Activated CD8-positive, alpha-beta memory T cell treated with anti-CD3 and anti-CD28 coated beads, Interleukin-2, amount 10 ng/mL, durations not matched to agents 7 days and 5 days (primary cell): ENCODE measurements at places on chromosomes 1 and 21. TPM values are rescaled to one million over a fixed set of nuclear protein-coding genes. Genes with fewer than 3 reads are reported as not detected.

- peaks cover 10% of the 10 kb centered on the region for H3K27me3 ChIP-seq
- H3K4me3 ChIP-seq = no peak overlapping the region
- no peak for DNase-seq
- no peaks in the 10 kb centered on the region for H3K36me3 ChIP-seq
- no peak overlapping the region for H3K27ac ChIP-seq
Measured at GRCh38 chr1:203589171-203589570, 37.5 kb upstream of the ATP2B4 start.

GRCh38 chr1:201224666-201225370 lies 34.2 kb downstream of the IGFN1 start:
- H3K4me3 ChIP-seq = no peak overlapping the region
- H3K27ac ChIP-seq = no peak overlapping the region
- H3K27me3 ChIP-seq = peaks cover 9% of the 10 kb centered on the region
- H3K36me3 ChIP-seq = no peaks in the 10 kb centered on the region
- peak; percentile 34 for DNase-seq

DNA sequence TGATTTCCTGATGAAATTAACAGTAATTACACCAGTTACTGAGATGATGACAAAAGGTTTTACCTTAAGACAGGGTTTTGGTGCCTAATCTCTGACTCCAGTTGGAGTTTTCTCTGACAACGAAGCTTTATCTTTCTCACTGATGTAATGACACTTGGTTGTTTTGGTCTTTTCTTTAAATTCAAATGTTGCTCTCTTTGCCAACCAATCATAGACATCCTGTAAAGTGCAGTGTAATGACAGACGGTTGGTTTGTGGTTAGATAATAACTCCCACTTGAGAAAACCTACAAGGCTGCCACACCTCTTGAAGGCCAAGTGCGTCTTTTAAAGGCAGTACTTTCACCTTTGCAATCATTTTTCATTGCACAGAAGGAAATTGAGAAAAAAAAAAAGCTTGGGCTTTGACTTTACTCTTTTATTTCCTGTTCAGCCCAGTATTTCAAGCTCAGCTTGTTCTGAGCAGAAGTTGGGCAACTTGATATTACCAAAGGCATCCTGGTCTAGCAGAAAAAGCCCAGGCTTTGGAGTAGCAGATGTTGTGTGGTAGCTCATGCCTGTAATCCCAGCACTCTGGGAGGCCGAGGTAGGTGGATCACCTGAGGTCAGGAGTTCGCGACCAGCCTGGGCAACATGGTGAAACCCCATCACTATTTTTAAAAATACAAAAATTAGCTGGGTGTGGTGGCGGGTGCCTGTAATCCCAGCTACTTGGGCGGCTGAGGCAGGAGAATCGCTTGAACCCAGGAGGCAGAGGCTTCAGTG lies 14.9 kb downstream of the PDIK1L start:
- peak overlapping the region; percentile 74 for H3K4me3 ChIP-seq
- peak; percentile 79 for DNase-seq
- H3K36me3 ChIP-seq = peaks cover 29% of the 10 kb centered on the region
- peak overlapping the region; percentile 94 for H3K27ac ChIP-seq

DNA sequence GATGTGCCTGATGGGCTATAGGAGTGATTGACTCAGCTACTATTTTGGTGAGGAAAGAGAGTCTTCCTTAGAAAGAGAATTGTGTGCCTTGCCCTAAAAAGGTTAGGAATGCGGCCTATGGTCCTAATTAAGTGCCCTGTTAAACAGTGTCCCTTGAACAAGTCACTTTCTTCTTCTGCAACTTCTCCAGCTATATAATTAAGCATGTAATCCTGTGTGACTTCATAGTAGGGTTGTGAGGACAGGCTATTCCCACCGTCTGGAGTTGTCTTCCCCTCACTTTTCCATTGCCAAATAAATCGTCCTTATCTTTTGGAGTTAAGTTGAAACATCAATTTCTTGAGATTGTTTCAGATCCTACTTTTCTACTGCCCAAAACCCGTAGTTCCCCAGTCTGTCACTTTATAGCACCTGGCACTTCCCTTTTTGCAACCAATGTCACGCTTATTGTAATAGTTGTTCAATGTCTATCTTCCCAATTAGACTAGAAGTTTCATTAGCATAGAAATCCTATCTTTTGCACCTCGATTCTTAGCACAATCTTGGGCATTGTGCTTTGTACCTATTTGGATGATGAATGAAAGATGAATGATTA lies 27.6 kb upstream of the SLC16A1 start:
- no peak for DNase-seq
- H3K4me1 ChIP-seq = peaks cover 3% of the 10 kb centered on the region
- H3K27ac ChIP-seq = no peak overlapping the region
- H3K36me3 ChIP-seq = peaks cover 6% of the 10 kb centered on the region

- no peak overlapping the region for H3K27ac ChIP-seq
- no peaks in the 10 kb centered on the region for H3K4me1 ChIP-seq
- H3K27me3 ChIP-seq = no peaks in the 10 kb centered on the region
- no peaks in the 10 kb centered on the region for H3K36me3 ChIP-seq
- no peak overlapping the region for H3K4me3 ChIP-seq
Measured at GRCh38 chr1:79646880-79647279, 640.4 kb upstream of the ADGRL4 start.

- H3K36me3 ChIP-seq = peaks cover 16% of the 10 kb centered on the region
- no peak for DNase-seq
- H3K27me3 ChIP-seq = no peaks in the 10 kb centered on the region
- H3K4me1 ChIP-seq = peaks cover 2% of the 10 kb centered on the region
Measured at GRCh38 chr1:174491606-174492005, 43.8 kb downstream of the GPR52 start.

GRCh38 chr1:234837713-234838112 lies 227.7 kb upstream of the IRF2BP2 start:
- H3K27ac ChIP-seq = no peak overlapping the region
- H3K4me3 ChIP-seq = no peak overlapping the region
- no peaks in the 10 kb centered on the region for H3K36me3 ChIP-seq
- H3K4me1 ChIP-seq = peaks cover 38% of the 10 kb centered on the region
- no peak for DNase-seq

- H3K4me1 ChIP-seq = peaks cover 37% of the 10 kb centered on the region
- H3K36me3 ChIP-seq = peaks cover 21% of the 10 kb centered on the region
- peaks cover 4% of the 10 kb centered on the region for H3K27me3 ChIP-seq
- DNase-seq = no peak
- peak overlapping the region; percentile 54 for H3K27ac ChIP-seq
- peak overlapping the region; percentile 76 for H3K4me3 ChIP-seq
Measured at GRCh38 chr1:103525114-103525606, 339 bp upstream of the RNPC3 start.

DNA sequence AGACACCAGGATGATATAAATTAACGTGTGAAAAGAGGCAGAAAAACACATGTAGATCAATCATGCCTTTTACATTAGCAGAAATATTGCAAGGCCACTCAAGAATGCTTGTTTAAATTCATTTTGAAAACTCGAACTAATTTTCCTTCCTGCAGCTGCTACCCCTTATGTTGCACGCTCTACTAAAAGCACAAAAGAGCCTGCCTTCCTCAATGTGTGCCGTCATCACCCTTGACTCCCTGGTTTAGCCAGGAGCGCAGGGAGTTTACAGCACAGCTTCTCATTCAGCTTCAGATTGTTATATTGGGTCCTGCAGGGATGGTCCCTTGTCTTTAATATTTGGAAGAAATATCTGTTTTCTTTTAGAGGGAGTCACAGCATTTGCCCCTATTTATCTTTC lies 10.1 kb upstream of the ST6GALNAC5 start:
- H3K27ac ChIP-seq = no peak overlapping the region
- no peak for DNase-seq
- H3K4me3 ChIP-seq = no peak overlapping the region
- no peaks in the 10 kb centered on the region for H3K4me1 ChIP-seq
- no peaks in the 10 kb centered on the region for H3K36me3 ChIP-seq

GRCh38 chr1:108880850-108881249 lies 4.1 kb downstream of the GPSM2 start:
- peaks cover 17% of the 10 kb centered on the region for H3K4me1 ChIP-seq
- H3K4me3 ChIP-seq = no peak overlapping the region
- H3K27me3 ChIP-seq = no peaks in the 10 kb centered on the region
- peaks cover 9% of the 10 kb centered on the region for H3K36me3 ChIP-seq
- no peak for DNase-seq

- H3K27ac ChIP-seq = no peak overlapping the region
- H3K27me3 ChIP-seq = peaks cover 3% of the 10 kb centered on the region
- H3K4me3 ChIP-seq = no peak overlapping the region
- DNase-seq = no peak
- H3K4me1 ChIP-seq = no peaks in the 10 kb centered on the region
- H3K36me3 ChIP-seq = no peaks in the 10 kb centered on the region
Measured at GRCh38 chr1:58412071-58412580, 134.4 kb downstream of the OMA1 start.

DNA sequence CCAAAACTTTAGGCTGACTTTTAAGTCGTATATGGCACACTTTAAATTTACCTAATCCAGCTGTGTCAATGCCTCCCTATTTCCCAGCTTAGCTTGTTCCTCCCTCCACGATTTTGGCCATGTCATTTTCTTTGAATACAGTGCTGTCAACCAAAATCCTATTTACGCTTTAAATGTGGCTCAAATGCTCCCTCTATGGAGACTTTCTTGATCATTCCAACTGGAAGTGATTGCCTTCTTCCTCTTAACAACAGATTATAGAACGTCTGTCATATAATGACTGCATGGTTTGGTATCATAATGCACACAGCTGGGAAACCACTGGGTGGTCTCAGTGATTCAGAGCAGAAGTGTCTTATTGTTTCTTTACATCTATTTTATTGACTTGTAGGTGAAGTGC lies 18.9 kb upstream of the BATF3 start:
- no peak overlapping the region for H3K4me3 ChIP-seq
- H3K27me3 ChIP-seq = no peaks in the 10 kb centered on the region
- peaks cover 21% of the 10 kb centered on the region for H3K36me3 ChIP-seq
- peaks cover 67% of the 10 kb centered on the region for H3K4me1 ChIP-seq

DNA sequence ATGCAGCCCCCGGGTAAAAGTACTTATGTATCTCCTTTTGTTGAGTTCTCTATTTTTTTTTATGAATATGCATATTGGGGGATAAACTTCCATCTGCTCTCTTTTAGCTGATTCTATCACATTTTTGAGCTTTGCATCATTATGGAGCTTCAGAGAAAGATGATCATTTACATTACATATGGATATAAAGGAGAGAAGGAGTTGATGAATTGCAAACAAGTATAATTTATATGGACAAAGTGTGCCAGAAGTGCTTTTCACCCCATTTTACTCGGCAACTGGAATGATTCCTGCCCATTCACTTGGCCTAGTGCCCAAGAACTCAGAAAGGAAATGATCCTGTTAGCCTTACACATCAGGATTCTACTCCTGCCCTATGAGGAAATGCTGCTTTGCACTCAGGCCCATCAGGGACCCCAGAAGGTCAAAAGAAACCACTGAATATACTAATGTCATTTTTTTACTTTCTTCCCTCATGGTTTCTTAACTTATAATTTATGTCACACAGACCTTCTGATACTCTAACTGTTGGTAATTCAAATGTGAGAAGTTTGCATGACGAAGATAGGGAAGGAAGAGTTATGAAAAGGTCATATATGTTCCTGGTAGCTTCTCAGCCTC lies 65.6 kb downstream of the SAMSN1 start:
- H3K27me3 ChIP-seq = no peaks in the 10 kb centered on the region
- no peak for DNase-seq
- no peak overlapping the region for H3K4me3 ChIP-seq
- peaks cover 27% of the 10 kb centered on the region for H3K4me1 ChIP-seq
- H3K36me3 ChIP-seq = peaks cover 26% of the 10 kb centered on the region

- H3K4me1 ChIP-seq = peaks cover 8% of the 10 kb centered on the region
- H3K27me3 ChIP-seq = peaks cover 47% of the 10 kb centered on the region
- DNase-seq = no peak
Measured at GRCh38 chr21:45406801-45407628, 2.0 kb downstream of the COL18A1 start.

- DNase-seq = no peak
- peaks cover 31% of the 10 kb centered on the region for H3K4me1 ChIP-seq
- H3K4me3 ChIP-seq = no peak overlapping the region
- peaks cover 20% of the 10 kb centered on the region for H3K36me3 ChIP-seq
- no peak overlapping the region for H3K27ac ChIP-seq
Measured at GRCh38 chr1:220093361-220094015, 444 bp upstream of the IARS2 start.

DNA sequence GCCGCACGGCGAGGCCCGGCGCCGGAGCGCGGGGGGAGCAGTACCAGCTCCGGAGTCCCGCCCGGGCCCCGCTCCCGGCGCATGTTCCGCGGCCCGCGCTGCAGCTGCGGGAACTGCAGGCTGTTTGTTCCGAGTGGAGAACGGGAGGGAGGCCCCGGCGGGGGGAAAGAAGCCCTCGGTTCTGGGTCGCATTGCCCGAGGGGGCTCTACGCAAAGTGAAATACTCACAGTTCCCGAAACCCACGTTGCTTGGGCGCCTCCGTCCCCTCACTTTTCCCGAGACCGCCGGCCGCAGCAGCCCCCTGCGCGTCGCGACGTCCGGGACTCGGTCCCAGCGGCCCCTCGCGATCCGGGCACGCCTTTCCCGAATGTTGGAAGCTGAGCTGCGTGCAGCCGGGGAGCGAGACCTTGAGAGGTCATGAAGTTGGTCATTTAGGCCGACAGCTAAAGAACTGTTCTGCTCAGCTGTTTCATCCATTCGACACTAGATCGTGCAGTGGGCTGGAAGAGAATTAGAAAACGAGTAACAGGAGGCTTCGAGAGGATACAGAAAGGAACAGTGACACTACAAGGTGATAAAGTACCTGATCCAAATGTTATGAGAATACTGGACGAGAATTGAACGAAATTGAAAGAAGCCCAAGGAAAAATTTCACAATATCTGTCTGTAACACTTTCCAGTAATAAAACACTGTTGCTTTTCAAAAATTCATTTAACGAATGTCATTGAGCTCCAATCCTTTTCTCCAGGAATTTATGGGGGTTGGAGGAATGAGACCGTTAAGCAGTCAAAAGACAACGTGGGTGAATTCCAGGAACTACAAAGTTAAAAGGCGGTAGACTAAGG lies 657 bp upstream of the LIN9 start:
- peak overlapping the region; percentile 76 for H3K27ac ChIP-seq
- no peak for DNase-seq

GRCh38 chr1:104132382-104132973 lies 382.8 kb downstream of the AMY1C start:
- no peak for DNase-seq
- no peaks in the 10 kb centered on the region for H3K4me1 ChIP-seq
- no peaks in the 10 kb centered on the region for H3K36me3 ChIP-seq

Gene FCGR3A
- 1.6 TPM for total RNA-seq

Gene PSEN2
- total RNA-seq = 11.2 TPM

Gene TMEM54
- total RNA-seq = not detected

Gene UBE2U
- not detected for total RNA-seq

Gene KLHDC8A
- total RNA-seq = not detected

Gene OPRD1
- total RNA-seq = not detected

Gene CKS1B
- 149 TPM for total RNA-seq

Gene BMP8A
- total RNA-seq = not detected
